ENCODE measurements at places on chromosomes 7 and 10. TPM values are rescaled to one million over a fixed set of nuclear protein-coding genes. Genes with fewer than 3 reads are reported as not detected.

AS3MT gene
- total RNA-seq, result 0.48 TPM

VSTM2A gene
- total RNA-seq, result not detected

GATA3 gene
- 52.0 TPM for total RNA-seq

GTPBP10 gene
- total RNA-seq, result 30.1 TPM
